ENCODE measurements at places on chromosomes 4 and X.

DNA sequence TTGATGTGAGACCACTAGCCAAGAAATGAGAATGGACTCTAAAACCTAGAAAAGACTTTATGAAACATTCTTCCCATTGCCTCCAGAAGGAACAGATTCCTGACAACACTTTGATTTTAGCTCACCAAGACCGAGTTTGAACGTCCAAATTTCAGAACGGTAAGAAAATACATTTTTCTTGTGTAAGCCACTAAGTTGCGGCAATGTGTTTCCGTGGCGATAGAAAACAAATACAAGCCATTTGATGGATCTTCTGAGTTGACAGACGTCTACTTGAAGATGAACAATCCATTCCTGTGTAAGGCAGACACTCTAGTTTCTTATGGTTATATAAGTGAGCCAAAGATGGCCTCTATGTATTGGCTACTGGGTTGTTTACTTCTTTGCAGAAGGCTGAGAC, 52.5 kb downstream of the HS3ST1 start:
- DNase-seq: no peak

DNA sequence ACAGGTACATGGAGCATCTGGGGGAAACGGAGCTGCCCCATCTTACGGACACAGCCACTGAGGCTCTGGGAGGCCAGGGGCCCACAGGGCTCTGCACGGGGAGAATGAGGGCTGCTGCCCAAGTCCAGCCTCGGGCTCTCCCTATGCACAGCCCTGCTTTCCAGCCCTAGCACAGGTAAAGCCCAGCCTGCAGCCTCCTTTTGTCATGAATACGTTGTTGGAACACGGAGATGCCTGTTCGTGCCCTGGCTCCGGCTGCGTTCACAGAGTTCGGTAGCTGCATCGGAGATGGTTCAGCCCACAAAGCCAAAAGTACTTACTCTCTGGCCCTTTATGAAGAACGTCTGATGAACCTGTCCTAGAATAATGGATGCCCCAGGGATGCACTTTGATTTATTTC, 68.7 kb upstream of the AFAP1 start:
- no peak for DNase-seq

GRCh38 chr4:4735870-4736269, 123.6 kb upstream of the MSX1 start:
- DNase-seq: no peak

- no peak for DNase-seq
These were observed 75.7 kb upstream of the ARHGAP24 start for GRCh38 chr4:85399270-85399669.

- no peak for DNase-seq
These were observed 3.5 kb upstream of the RNF212 start for GRCh38 chr4:1116838-1117237.

DNA sequence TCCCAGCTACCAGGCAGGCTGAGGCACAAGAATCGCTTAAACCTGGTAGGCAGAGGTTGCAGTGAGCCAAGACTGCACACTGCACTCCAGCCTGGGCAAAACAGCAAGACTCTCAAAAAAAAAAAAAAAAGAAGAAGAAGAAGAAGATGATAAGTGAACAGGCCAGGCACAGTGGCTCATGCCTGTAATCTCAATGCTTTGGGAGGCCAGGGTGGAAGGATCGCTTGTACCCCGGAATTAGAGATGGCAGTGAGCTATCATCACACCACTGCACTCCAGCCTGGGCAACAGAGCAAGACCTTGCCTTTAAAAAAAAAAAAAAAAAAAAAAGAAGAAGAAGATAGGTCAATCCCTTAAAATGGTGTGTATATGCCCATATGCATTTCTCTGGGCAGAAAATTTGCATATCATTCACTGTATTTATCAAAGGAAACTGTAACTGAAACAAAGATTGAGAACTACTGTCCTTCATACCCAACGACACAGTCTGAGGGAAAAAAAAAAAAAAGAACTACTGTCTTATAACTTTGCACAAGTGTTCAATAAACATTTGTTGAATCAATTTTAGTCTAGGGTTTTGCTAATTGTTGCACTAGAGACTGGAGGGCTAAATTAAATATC, 2.3 kb downstream of the RFC1 start:
- DNase-seq: no peak

- DNase-seq: no peak
These were observed 26.0 kb upstream of the SETD7 start for GRCh38 chr4:139582044-139582443.

- no peak for DNase-seq
These were observed 6.5 kb downstream of the UGT2B17 start for GRCh38 chr4:68569466-68570121.

DNA sequence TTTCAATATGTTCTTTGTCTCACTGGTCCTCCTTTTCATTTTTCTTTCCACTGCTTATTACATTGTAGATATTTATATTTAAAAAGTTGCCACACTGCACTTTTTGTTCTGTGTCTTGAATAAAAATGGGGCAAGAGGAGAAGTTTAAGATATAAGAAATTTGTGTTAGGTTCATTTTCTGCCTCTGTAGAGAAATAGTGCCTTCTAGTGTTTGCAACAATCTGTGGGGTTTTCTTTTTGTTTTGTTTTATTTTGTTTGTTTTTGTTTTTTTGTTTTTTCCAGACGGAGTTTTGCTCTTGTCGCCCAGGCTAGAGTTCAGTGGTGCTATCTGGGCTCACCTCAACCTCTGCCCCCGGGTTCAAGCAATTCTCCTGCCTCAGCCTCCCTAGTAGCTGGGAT, 20.1 kb upstream of the SMIM14 start:
- DNase-seq: no peak

DNA sequence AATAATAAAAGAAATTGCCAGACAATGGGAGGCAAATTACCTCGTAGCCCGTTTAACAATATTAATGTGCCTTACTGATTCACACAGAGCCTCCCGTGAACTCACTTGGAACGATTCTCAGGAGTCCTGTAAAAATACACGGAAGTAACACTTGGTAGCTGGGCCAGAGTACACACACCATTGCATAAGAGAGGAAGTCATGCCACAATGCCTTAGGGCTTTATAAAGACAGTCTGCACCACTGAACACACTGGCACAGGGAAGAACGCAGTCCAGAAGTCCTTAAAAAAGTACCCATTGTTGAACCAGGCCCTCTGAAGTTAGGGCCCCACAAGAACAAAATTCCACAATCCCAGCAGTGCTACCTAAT, 15.1 kb downstream of the SLC2A9 start:
- DNase-seq: no peak

DNA sequence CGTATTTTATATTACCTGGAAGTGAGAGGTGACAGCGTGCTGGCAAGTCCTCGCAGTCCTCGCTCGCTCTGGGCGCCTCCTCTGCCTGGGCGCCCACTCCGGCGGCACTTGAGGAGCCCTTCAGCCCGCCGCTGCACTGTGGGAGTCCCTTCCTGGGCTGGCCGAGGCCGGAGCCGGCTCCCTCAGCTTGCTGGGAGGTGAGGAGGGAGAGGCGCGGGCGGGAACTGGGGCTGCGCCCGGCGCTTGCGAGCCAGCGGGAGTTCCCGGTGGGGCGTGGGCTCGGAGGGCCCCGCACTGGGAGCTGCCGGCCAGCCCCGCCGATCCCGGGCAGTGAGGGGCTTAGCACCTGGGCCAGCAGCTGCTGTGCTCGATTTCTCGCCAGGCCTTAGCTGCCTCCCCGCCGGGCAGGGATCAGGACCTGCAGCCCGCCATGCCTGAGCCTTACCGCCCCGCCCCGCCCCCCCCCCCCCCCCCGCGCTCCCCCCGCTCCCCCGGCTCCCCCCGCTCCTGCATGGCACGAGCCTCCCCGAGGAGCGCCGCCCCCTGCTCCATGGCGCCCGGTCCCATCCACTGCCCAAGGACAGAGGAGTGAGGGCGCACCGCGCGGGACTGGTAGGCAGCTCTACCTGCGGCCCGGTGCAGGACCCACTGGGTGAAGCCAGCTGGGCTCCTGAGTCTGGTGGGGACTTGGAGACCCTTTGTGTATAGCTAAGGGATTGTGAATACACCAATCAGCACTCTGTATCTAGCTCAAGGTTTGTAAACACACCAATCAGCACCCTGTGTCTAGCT, 298.9 kb upstream of the MAGEB16 start:
- no peak for DNase-seq

DNA sequence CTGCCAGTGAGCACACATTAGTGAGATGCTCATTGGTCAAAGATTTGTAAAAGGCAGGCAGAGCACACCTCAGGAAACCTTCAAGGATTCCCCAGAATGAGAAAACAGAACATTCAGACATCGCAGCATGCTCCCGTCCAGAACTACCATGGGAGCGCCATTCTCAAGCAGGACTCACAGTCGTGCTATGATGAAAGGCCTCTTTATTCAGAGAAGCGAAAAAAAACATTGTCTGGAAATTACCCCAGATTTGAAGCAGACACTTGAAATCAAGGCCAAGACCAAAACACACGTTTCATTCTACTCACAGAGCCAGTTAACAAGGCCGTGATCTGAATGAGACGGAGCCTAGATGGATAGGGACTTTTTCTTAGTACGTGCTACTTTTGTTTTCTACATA, 961.8 kb upstream of the TENM3 start:
- DNase-seq: no peak

- DNase-seq: no peak
These were observed 191.4 kb downstream of the TSPAN5 start for GRCh38 chr4:98466868-98467599.

GRCh38 chrX:48891402-48892288, 5.9 kb downstream of the TIMM17B start:
- DNase-seq: no peak

DNA sequence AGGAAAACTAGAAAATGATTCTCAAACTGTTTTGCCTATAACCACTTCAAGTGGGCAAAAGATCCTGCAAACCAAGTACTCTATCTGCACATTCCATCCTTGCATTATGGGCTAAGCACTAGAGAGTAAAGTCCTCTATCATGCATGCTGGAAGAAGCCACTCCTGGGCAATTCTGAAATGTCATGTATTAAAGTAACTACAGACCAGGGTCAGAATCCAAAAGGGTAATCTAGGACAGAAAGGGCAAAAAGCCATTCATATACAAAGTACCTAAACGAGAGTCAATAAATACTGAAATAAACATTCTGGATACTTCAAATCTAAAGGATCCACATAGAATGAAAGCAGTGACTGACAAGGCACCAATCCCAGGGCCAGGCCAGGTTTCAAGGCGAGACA, 1.0 kb downstream of the SNX12 start:
- no peak for DNase-seq

GRCh38 chr4:1113311-1114009, at the start of gene RNF212:
Gene RNF212 (minus strand): TSS chr4:1113564. CDS start chr4:1113464, 100 bp downstream.
- no peak for DNase-seq

GRCh38 chr4:185127021-185127925, 15.8 kb upstream of the SLC25A4 start:
- no peak for DNase-seq

DNA sequence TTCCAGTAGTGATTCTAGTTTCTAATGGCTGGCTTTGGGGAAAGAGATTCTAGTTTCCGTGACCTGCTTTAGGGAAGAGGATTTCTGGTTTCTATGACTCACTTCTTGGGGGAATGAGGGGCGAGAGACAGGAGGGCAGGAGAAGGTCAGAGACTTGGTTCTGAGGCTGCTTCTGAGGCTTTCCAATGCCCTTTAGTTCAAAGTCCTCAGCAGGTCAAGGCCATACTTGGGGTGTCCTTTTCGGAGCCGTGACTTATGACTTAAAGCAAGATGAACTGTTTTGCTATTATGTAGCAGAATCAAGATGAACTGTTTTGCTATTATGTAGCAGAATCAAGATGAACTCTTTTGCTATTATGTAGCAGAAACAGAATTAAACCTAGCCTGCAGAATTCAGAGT, 52.2 kb upstream of the TLR3 start:
- DNase-seq: no peak

GRCh38 chr4:57234252-57234775, 124.1 kb upstream of the IGFBP7 start:
- no peak for DNase-seq

GRCh38 chr4:6811165-6811564, 28.6 kb downstream of the KIAA0232 start:
- no peak for DNase-seq

- DNase-seq: no peak
These were observed 16.7 kb downstream of the OPHN1 start for GRCh38 chrX:68416592-68416991.

DNA sequence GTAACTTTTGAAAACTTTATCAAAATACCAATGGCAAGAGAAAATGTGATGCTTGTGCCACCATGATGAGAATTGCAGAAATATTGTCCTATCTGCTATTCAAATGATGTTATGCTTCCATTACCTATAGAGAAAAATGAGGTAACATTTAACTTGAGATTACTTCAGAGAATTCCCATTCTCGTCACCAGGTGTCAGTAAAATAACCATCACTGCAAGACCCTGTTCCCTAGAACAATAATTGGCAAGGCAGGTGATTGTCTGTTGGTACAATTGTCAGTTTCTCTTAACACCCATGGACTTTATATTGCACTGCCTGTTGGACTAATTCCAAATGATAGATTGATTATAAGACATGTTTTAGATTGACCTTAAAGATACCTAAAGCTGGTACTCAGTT, 179.9 kb downstream of the GABRG1 start:
- DNase-seq: no peak

- no peak for DNase-seq
These were observed 242.0 kb downstream of the RAPGEF2 start for GRCh38 chr4:159344877-159345276.
